ENCODE measurements at places on chromosomes 2 and 18. TPM values are rescaled to one million over a fixed set of nuclear protein-coding genes. Genes with fewer than 3 reads are reported as not detected.

Gene MAPK4
- total RNA-seq = not detected

Gene HOXD3
- total RNA-seq = not detected

Gene FLACC1
- total RNA-seq = 1.4 TPM

Gene GRHL1
- total RNA-seq = 1.2 TPM

Gene SYT4
- total RNA-seq = not detected

Gene CHRND
- total RNA-seq = not detected

Gene DSG2
- total RNA-seq = 0.33 TPM

Gene HDLBP
- 266 TPM for total RNA-seq

DNA sequence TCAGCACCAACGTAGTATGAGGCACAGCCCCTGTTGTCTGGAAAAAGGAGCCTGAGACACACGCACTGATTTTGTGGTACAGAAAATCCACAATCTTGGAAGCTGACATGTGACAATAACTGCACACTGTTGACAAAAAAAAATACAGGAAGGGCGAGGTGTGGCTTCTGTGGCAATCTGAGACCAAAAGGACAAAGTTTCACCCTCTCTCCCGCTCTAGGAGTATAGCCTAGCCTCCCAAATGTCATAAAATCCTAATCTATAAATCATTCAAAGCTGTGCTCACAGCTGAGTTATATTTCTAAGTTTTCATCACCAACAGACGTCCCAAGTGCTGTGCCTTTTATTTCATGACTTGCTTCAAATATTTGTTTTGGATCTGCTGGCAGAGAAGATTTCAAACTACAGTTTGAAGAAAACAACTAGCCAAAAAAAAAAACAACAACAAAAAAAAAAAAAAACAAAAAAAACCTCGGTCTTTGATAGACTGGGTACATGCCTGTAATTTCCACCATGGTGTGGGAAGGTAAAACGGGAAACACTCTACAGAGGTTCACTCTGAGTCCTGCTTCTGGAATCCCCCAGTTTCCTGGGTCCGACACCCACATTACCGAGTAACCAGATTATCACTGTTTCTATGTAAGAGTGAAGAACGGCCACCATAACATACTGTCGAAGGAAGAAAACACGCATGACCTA is 61.0 kb downstream of the C2orf76 start:
- DNase-seq = no peak

GRCh38 chr2:160454070-160454797 is 39.4 kb downstream of the RBMS1 start:
- DNase-seq = no peak

DNA sequence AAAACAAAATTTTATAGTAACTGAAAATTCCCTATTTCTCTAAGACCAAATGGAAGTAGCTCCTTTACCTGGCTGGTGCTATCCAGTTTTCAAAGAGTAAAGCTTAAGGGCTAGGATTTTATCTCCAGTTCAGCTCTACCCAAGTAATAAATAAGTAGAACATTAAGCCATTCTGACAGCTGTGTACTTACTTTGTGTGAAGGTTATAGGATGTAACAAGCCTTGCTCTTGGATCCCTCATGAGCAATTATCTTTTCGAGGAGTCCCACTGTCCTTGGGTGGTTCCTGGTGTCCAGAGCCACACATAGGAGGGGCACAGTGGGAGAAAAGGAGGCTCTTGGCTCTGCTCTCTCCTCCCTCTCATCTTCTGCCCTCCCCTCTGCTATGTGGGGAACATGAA is 45.5 kb downstream of the KIF5C start:
- no peak for DNase-seq

GRCh38 chr2:168160897-168161296 is 86.5 kb downstream of the STK39 start:
- DNase-seq = no peak

GRCh38 chr2:40285391-40285790 is 166.5 kb downstream of the SLC8A1 start:
- DNase-seq = no peak

GRCh38 chr2:29601321-29601720 is 320.1 kb downstream of the ALK start:
- DNase-seq = no peak

DNA sequence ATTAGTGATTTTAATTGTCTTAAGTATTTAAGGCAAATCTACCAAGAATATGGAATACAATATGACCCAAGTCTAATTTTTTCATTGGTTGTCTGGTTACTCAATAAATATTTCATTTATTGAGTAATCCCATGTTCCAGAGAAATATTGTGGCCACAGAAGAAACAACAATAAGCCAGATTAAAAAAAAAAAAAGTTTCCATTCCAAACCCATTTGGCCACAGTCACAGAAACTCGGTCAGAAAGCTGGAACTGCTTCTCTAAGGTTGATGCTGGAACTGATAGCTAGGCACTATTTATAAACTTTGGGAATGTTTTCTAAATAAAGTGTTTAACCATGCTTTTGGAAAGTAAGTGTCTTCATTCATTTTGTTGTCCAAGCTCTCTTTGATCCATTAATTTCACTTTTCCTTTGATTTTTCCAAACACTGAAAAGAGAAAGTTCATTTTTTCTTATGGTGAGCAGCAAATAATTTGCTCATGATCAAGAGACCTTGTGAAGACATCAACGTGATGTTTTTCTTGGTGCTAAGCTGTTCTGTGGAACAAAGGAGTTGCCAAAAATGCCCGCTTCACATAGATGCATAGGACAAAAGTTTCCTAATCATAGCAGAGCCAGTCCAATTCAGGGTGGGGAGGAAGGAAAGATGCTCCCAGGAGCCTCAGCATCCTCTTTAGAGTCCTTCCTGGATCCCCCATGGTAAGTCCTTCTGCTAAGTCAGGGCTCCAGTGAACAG is 72.1 kb upstream of the CCBE1 start:
- DNase-seq = no peak

DNA sequence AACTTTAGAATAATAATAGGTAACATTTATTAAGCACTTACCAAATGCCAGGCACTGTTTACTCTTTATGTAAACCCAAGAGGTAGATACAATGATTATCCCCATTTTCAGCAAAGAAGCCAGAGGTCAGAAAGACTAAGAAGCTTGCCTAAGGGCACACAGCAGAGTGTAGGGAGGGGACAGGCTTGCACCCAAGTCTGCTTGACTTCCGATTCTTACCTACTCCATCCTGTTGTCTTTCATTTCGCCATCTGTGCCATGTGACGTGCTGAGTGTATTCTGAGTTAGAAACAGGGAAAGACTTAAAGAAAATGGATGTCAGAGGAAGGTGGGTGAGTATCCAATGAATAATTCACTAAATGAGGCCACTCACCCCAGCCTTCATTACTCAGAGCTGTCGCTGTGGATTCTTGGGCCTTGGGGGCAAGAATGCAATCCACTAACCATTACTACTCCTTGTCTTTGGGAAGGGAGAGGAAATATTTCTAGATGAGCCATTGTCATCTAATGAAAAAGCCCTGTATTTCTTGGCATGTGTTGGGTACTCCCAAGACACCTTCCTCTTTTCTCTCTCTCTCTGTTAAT is 76.4 kb upstream of the BCL11A start:
- DNase-seq = no peak

DNA sequence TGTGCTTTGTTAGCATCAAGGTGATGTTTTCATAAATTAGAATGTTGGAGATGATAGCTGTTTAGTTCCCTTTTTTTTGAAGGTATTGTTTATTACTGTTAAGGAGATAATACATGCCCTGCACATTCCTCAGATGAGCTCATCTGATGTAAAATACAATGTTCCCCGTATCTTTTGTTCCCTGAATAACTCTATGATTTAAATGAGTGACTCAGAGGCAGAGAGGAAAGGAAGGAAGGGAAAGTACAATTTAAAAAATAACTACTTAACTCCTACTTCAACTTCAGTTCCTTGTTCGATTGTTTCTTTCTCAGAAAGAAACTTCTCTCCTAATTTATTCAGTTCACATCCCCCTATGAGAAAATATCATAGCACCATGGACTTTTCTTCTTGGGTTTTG is 208.7 kb downstream of the KCNE4 start:
- no peak for DNase-seq
